Naive B cell (primary cell): ENCODE measurements at places on chromosomes 4 and X. TPM values are rescaled to one million over a fixed set of nuclear protein-coding genes. Genes with fewer than 3 reads are reported as not detected.

- no peak for DNase-seq
Measured at GRCh38 chr4:38313999-38314561, 349.9 kb upstream of the KLF3 start.

GRCh38 chrX:23403849-23404248 is 69.2 kb downstream of the PTCHD1 start:
- no peak for DNase-seq

DNA sequence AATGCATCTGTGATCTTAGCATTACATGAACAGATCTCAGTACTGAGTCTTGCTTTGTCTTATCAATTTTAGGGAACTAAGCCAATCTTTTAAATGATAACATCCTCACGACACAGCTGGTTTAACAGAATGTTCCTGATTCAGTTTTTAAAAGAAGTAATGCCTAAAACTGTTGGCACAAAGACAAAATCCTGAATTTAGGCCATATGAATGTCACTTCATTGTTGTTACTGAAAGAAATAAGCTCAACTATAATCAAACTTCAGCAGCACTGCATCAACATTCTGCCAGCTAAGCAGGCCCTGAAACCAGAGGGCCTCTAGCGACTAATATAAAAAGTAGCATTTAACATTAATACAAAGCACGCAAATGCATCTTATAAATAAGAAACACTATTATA is 130.6 kb downstream of the FRYL start:
- no peak for DNase-seq

DNA sequence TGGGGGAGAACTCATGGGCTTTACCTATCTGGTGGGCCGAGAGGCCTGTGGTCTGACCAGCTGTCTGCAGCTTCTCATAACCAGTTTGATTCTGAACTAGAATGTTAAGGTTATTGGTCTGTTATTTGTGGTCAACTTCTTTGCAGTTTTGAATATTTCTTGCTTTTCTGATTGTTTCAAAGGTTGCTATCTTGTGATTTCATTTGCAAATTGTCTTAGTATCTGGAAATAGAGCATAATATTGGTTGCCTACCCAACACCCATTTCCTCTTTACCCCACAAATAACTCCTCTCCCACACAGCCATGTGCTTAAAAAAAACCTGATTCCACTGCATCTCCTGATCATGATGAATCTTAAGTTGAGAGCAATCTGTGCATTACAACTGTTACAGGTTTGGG is 39.1 kb upstream of the BMP2K start:
- no peak for DNase-seq

DNA sequence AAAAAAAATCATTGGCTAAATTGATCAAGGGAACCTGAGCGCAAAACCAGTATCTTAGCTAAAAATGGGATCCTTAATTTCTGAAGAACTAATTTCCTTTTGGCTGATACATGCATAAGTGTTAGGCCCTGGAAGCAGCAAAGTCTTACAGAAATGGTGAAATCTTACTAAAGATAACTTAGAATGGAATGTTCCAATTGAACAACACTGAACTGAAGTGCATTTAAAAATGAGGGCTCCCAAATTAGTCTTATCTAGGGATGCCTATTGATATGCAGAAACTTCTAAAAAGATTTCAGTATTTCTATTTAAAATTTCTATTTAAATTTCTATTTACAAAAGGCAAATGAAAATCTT is 120.7 kb upstream of the BANK1 start:
- no peak for DNase-seq

- DNase-seq: no peak
Measured at GRCh38 chrX:110985470-110985869, 110.5 kb upstream of the PAK3 start.

GRCh38 chrX:129553619-129554288 is 13.7 kb downstream of the OCRL start:
- DNase-seq: peak; percentile 46

- DNase-seq: no peak
Measured at GRCh38 chrX:46666831-46667230, 92.1 kb downstream of the SLC9A7 start.

- no peak for DNase-seq
Measured at GRCh38 chr4:184792950-184793555, 32.7 kb downstream of the ACSL1 start.

GRCh38 chr4:109875106-109875505 is 27.2 kb downstream of the LRIT3 start:
- DNase-seq: no peak

DNA sequence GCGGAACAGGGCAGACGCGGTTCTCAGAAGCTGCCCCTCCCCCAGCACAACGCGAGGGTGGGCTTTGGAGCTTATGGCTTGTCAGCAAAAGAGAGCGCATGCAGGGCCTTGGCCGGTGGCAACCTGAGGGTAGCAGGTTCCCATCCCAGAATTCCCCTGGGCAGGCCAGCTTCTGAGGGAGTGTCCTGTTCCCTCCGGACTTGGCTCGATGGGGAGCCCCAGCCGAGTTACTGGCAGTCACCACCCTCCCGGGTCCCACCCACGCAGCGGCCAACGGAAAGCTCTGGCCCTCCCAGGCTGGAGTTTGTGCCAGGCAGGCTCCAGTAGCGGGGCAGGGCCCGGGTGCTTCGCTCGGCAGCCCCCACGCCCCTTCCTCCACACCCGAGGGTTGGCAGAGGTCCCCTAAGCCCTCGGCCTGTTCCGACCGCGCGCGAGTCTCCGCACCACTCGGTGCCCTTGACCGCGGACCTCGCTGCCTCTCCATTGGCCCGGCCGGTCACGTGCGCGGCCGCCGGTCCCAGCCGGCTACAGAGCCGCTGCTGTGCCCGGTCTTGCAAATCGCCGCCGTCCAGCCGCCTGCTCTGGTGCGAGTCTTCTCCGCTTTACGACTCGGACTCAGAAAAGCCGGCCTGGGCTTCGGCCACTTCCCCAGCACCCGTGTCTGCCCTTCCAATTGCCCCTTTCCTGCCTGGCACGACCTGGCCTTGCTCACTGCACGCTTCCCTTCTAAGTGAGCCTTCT is 20.9 kb upstream of the MTM1 start:
- DNase-seq: no peak

- DNase-seq: no peak
Measured at GRCh38 chr4:73613130-73613529, 7.1 kb downstream of the RASSF6 start.

DNA sequence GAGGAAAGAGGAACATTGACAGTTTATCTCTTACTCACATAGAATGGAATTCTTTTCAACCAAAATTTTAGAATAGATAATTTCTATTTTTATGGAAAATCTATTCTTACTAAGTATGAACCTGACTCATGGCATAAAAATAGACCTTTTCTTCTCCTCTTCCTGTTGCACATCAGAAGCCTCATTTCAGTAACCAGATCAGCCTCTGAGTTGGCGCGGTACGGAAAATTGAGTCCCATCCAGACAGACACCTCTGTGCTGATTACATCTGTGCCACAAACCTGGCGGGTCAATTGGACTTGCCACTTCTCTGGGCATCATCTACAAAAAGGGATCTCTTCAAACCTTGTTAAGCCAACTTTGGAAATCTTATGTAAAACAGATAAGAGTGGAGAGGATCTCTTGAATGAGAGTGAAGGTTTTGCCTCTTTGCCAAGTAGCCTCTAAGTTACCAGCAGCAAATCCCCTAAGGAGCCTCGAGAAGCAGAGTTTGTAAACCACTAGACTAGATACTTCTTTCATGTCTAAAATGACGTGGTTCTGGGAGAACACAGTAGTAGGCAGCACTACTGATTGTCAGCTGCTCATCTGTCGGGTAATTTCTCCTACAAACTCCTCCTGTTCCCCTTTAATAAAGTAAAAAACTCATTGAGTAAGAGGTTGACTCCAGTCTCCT is 37.4 kb downstream of the TENM3 start:
- DNase-seq: no peak

DNA sequence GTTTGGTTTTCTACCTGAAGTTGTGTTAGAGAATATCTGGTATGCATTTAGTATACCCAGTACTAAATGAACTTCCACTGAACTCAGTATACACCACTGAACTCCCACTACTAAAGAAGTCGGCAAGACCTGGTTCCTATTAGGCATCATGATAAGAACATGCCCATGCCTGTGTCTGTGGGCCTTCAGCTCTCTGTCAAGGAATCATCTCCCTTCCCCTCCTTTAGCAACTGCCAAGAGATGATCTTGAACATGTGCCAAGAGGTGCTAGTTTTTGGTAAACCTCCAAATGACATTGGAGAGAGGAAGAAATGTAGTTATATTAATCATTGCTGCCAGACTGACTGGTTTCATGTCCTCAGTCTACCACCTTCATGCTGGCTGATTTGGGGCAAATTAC is 113.2 kb downstream of the ATP10D start:
- no peak for DNase-seq

DNA sequence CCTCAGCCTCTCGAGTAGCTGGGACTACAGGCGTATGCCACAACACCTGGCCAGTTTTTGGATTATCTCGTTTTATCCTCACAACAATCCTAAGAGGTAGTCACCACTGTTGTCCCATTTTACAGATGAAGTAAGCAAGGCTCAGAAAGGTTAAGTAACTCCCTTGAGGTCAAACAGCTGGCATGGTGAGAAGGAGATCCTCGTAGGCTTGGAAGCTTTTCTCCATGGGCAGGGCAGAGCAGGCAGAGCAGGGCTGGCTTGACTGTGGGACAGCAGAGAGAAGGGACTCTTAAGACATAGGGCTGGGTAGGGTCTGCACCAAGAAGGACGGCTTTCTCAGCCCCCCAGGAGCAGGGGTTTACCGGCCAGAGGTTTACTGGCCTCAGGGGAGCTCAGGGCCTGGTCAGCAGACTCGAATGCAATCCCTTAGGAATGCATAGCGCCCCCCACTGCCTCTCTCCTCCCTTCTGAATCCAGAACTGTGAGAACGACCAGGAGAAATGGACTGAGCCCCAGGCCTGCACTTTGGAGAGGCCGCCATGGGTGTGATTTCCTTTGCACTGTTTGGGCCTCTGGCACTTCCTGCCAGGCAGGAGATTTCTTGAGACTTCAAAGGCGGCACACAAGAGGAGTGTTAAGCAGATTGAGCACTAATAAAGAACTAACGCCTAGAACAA is 14.0 kb upstream of the CDKN2AIP start:
- no peak for DNase-seq

DNA sequence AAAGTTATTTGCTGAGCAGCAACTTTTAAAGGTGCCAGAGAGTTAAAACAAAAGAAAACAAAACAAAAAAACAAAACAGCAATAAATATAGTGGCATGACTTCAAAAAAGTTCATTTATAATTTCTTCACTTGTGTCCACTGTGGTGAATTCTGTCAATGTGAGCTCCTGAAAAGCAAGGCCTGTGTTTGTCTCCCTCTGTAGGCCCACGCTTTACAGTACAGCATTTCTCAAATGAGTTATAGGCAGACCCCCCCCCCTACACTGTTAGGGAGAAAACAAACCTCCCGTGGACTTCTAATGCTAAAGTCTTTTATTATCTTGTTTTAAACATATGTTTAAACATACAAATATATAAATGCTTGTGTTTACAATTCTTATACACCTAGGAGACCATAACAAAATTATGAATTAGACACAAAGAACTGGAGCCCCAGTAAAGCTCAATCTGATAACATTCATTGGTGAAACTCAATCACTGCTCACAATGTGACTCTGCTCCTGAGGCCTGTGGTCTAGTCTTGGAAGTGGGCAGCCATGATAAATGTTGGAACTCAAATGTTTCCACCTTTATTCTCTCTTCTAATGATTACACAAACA is 47.0 kb upstream of the SCOC start:
- no peak for DNase-seq

DNA sequence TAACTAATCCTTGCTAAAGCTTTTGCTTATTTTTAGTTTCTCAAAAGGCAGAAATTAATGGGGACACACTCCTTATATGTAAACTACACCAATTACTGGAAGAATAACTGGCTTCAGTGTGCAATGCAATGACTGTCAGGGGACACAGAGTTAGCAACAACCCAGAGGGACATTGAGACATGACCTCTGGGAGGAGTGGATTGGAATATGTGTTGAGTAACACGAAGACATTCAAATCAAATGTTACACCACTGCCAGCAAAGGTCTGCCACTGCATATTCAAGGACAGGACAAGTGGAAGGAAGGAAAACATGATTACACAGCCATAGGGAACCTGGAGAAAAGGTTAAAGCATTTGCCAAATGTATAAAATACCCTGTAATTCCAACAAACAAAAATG is 240.1 kb upstream of the FSTL5 start:
- DNase-seq: no peak

GRCh38 chrX:13474164-13474516 is 95.3 kb upstream of the EGFL6 start:
- DNase-seq: peak; percentile 42

DNA sequence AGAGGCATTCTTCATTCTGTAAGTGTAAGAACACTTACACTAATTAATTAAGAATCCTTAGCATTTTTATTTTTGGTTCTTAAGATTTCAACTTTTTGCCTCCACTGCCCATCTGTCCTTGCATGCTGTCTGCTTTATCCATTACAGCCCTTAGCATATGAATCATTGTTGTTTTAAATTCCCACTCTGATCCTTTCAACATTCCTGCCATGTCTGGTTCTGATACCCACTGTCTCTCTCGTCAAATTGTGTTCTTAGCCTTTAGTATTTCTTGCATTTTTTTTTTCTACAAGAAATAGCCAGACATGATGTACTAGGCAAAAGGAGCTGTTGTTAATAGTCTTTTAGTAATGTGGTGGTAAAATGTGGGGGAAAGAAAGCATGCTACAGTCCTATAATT is 1360.0 kb downstream of the TECRL start:
- DNase-seq: no peak

DNA sequence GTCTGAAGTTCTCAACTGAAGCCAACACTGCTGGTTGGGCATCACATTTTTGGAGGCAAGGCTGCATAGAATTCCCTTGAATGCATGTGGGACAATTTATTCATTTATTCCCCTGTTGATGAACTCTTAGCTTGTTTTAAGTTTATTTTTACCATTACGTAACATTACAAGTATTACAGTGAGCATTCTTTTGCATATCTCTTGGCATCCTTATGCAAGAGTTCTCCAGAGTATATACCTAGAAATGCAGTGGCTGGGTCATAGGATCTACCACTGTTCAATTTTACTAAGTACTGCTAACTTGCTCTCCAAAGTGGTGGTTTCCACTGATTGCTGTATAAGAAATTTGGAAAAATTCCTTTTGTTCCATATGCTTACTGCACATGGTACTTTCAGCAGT is 66.5 kb downstream of the UCHL1 start:
- no peak for DNase-seq

GRCh38 chr4:143721317-143721716 is 20.8 kb upstream of the FREM3 start:
- no peak for DNase-seq

The SLC4A4 gene
- not detected for polyA plus RNA-seq

The NXF2B gene
- polyA plus RNA-seq: not detected

The HS3ST1 gene
- 12.2 TPM for polyA plus RNA-seq

The ANXA10 gene
- polyA plus RNA-seq: not detected

The PFKFB1 gene
- polyA plus RNA-seq: not detected

The CITED1 gene
- polyA plus RNA-seq: not detected

The HTT-AS gene
- polyA plus RNA-seq: not detected

The FREM3 gene
- polyA plus RNA-seq: not detected

The RPL9 gene
- polyA plus RNA-seq: 2,906 TPM

The GNRHR gene
- polyA plus RNA-seq: not detected

The HS6ST2 gene
- polyA plus RNA-seq: not detected

The PCDH7 gene
- polyA plus RNA-seq: not detected

The XAGE1A gene
- not detected for polyA plus RNA-seq

The IL2 gene
- polyA plus RNA-seq: not detected
